ENCODE measurements at places on chromosomes 11 and 22.

DNA sequence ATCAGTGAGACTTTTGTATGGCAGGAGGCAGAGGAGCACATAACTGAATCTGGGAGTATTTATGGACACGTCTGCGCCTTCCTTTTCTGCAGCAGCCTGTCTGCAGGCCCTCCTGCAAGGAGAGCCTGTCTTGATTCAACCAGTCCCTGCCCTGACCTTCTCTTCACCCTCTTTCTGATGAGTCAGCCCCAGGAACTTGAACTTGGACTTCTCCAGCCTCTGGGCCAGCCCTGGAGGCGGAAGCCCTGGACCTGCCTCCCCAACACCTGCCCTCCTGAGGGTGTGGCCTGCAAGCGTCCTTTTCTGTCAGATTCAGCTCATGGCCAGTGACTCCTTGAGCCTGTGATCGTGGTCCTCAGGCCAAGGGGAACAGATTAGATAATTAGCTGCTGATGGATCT lies 20.0 kb downstream of the DAGLA start:
- DNase-seq = no peak

DNA sequence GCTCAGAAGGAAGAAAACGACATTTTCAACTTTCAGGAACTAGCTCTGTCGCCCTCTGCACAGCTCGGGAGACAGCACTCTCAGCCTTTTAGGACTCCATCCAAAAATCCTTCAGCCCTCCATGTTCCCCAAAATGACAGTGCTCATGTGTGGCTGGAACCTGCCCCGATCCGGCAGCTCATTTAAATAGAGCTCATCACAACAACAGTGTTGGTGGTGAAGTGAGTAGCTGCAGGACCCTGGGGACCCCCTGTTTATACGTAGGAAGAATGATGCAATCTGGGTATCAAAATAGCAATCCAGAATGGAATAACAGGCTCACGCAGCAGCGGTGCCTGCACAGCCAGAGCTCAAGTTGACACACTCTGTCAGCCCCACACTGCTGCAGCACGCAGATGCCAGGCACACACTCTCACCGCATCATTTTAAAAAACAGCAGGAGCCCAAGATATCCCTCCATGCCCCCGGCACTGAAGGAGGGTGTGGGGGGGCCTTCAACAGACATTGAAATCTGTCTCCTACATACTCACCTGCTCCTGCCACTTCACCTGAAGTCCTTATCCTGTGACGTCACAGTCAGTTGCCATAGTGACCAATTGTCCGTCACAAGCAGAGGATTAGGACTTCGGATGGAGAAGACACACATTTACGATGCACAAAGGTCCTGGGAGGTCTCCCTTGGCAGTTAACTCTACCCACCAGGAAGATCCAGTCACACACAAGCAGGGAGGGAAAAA lies 24.0 kb downstream of the TRIM66 start:
- no peak for DNase-seq

DNA sequence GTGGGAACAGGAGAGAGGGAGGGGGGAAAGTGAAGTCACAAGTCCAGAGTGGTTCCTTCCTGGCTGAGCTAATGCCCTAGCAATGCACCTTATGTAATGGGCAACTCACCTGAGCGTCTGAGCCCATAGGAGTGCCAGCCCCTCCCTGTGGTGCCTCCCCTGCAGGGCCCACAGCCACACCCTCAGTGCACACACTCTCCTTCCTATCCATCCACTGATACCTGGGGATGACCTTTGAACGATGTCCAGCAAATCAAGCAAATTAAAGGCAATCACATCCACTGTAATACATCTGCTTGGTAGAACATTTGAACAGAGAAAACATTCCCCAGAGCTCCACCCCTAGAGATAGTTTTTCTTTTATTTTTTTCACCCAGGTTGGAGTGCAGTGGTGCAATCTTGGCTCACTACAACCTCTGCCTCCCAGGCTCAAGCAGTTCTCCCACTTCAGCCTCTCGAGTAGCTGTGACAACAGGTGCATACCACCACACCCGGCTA lies 19.6 kb upstream of the MICAL2 start:
- DNase-seq = no peak

DNA sequence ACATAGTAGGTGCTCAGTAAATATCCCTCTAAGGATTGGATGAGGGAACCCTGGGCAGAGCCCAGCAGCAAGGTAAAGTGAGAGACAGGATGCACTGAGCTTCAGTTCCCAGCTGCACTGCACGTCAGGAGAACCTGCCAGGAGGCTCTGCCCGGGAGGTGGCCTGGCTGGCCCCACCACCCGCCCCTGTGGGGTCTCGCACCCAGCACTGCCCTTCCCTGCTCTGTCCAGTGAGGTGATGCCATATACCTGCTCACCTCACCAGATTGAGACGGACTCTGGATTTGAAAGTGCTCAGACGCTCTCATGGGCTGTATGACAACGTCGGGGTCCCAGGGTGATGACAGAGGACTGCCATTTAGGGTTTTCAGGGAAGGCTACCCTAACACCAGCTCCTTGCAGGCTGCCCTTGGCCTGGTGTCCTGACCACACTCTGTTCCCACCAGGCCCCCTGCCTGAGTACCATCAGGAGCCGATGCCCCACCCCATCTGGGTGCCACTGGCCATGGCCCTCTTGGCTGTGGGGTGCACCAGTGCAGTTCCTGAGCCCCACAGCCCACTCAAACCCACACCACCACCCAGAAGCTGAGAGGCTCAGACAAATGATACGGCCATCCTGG lies 61.7 kb upstream of the FGF3 start:
- no peak for DNase-seq

DNA sequence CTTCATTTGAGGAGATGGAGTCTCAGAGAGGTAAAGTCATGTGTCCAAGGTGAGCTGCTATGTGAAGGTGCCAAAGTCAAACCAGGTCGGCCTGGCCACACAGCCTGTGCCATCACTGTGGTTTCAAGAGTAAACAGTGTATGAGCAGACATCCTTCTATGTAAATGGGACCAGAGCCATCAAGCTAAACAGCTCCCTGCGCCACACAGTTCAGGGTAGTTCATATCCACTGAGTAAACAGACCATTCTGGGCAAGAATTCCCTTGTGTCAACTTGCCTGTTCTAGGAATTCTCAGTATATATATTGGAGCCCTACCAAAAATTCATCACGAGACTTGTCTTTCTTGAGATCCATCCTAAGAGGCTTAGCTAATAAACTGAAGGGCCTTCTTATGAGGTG lies 77.5 kb downstream of the AMOTL1 start:
- DNase-seq = peak; percentile 54

DNA sequence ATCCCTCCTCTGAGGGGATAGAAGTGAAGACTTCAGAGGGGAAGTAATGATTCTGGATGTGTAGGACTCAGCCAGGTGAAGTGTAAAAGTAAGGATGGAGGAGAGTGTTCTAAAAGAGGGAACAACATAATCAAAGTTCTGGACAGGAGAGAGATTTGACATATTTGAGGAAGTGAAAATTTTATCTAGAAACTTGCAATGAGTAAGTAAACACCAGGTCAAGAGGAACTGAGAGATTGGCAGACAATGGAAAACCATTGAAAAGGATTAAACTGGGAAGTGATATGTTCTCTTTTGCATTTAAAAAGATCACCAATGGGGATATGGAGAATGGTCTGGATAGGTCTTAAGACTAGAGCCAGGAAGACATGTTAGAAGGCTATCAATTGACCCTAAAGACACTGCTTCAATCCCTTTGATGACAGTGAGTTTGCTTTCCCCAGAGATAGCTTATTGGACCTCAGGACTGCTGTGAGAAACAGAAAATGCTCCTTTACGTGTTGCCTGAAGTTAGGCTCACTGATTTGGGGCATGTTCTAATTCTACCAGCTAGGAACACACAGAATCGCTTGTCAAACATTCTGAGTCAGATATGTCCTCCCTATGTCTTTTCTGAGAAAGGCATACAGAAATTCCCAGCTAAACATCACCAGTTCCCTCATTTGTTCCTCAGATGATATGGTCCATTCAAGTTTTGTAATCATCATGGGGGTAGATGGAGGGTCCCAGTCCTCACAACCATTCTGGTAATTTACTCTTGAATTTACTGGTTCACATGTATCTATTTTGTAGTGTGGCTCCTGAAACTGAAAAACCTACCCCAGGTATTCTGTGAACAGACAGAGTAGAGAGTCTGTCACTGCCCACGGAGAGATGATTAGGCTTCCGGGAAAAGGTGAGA lies 144.9 kb downstream of the MAML2 start:
- DNase-seq = no peak

GRCh38 chr11:8871962-8872361 lies 39.0 kb upstream of the AKIP1 start:
- no peak for DNase-seq

DNA sequence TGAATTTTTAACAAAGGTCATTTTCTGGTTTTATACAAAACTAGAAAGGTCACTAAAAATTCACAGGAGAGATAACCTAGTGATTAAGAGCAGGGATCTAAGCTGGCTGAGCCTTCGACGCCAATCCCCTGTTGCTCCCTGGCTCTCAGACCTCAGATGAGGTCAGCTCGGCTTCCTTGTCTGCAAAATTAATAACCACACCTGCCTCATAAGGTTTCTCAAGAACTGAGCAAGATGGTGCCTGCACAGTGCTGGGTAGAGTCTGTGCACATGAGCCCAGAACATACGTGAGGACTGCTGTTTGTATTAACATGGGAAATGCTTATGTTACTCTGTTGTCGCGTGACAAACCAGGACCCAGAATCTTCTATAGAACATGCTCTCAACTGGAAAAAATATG lies 24.4 kb upstream of the CD5 start:
- no peak for DNase-seq

- DNase-seq = no peak
Observed at GRCh38 chr22:43541462-43542407, 129.9 kb downstream of the MPPED1 start.

- DNase-seq = no peak
Observed at GRCh38 chr11:45665933-45666647, 668 bp upstream of the CHST1 start.

GRCh38 chr22:48427731-48428211 lies 1399.9 kb downstream of the BRD1 start:
- no peak for DNase-seq

DNA sequence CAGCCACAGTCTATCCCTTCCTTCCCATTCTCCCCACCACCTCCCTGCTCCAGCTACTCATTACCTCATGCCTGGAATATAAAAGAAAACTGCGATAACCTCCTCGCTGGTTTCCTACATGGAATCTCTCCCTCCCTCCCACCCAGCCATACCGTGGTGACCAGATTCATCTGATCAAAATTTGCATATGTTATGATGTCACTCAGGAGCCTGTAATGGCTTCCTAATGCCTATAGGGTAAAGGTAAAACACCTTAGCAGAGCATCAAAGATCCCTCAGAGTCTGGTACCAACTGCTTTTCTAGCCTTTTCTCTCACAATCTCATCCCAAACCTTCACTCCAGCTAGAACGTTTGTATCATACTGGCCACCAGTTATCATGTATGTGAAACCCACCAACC lies 19.6 kb downstream of the RTN4RL2 start:
- DNase-seq = no peak

DNA sequence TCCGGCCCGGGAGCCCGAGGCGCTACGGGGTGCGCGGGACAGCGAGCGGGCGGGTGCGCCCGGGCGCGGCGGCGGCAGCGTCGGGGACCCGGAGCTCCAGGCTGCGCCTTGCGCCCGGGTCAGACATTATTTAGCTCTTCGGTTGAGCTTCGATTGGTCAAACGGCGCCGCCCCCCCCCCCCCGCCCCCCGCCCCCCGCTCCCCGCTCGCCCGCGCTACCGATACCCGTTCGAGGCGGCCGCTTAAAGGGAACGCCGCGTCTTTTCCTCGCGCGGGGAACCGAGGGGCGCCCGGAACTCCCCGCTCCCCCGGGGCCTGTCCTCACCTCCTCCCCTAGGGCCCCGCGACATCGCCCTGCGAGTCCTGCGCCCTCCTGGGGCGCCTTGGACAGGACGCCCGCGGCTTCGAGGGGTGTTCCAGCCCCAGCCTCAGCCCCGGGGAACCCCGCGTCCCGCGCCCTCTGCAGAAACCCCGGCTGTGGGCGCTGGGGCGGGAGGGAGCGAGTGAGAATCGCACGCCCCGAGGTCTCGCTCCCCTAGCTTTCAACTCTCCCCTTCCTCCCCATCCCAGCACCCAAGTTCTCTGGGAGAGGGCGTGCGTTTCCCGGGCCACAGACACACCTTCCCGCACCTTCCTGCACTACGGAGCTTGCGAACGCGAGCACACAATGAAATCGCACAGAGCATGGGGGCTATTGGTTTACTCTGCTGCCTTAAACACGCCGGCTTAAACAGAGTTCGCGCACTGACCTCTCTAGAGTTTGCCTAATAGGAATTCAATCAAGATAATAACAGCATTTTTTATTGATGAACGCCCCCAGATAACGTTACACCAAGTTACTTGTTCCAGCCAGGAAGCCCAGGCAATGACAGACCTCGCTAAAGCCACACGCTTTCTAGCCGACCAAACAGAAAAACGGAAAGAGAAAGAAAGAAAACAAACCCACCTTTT lies at the start of gene BDNF:
BDNF (minus strand) TSS at position 105 of the 951 bp plus-strand sequence. CDS start 41,891 bp downstream, outside the sequence.
- DNase-seq = no peak

DNA sequence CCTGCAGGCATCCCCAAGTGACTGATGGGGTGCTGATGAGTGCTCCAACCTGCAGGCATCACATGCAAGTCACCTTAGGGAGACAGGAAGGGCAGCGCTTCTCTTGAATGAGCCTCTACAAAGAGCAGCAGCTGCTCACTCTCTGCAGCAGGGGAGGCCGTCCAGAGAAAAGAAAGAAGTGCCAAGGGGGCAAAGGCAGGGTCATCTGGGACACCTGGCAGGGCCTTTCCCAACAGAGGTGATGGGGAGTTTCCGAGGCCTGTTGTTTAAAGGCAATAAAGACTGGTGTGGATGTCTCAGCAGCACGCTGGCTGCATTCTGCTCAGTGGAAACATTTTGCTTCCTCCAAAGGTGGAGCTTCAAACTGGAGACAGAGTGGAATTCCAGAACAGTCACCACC lies 113.7 kb downstream of the ETS1 start:
- no peak for DNase-seq

GRCh38 chr11:926341-926916 lies 759 bp downstream of the AP2A2 start:
- DNase-seq = no peak

DNA sequence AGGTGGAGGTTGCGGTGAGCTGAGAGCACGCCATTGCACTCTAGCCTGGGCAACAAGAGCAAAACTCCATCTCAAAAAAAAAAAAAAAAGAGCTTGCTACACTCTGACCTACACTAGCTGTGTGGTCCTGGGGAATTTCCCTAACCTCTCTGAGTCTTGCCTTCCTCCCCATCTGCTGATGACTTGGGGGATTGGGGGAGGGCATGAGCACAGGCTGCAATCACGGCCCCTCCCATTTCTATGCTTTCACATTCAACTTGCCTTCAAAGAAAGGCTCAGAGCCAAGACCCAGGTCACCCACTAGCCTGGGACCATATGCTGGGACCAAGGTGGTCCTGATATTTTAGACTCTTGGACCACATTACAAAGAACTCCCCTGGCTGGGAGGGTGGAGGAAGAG lies 39.8 kb upstream of the TEF start:
- DNase-seq = no peak

Measured in smooth muscle cell of the brain vasculature (primary cell).